ENCODE measurements at places on chromosomes 1 and 21. TPM values are rescaled to one million over a fixed set of nuclear protein-coding genes. Genes with fewer than 3 reads are reported as not detected.

DNA sequence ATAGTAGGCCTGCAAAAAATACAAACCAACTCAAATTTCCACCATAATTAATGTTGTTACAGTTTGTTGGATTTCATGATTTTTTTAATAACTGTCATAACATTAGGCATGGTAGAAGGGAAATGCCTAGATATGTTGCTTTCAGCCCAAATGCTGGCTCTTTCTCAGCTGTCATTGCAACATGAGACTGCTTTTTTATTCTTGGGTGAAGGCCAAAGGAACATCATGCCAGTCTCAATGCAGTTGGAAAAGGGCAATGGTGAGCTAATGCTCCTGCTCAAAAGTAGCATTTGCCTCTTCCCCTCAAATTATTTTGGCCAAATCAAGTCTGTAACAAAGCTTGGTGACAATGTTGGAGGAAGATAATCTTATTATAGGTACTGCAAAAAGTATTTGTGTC lies 877.7 kb upstream of the PRMT6 start:
- no peak overlapping the region for H3K27ac ChIP-seq
- H3K27me3 ChIP-seq: no peaks in the 10 kb centered on the region
- H3K4me3 ChIP-seq: no peak overlapping the region
- no peak for DNase-seq
- H3K4me1 ChIP-seq: no peaks in the 10 kb centered on the region
- H3K36me3 ChIP-seq: no peaks in the 10 kb centered on the region

The C1orf146 gene
- total RNA-seq: not detected

- H3K36me3 ChIP-seq: no peaks in the 10 kb centered on the region
- peaks cover 8% of the 10 kb centered on the region for H3K4me1 ChIP-seq
- H3K27ac ChIP-seq: peak overlapping the region; percentile 98
- no peaks in the 10 kb centered on the region for H3K27me3 ChIP-seq
- H3K4me3 ChIP-seq: peak overlapping the region; percentile 58
Measured at GRCh38 chr1:226702318-226702956, 36.6 kb downstream of the ITPKB start.

GRCh38 chr1:189859385-189859977 lies 618.2 kb downstream of the BRINP3 start:
- H3K4me3 ChIP-seq: no peak overlapping the region
- H3K27ac ChIP-seq: no peak overlapping the region
- no peaks in the 10 kb centered on the region for H3K36me3 ChIP-seq
- no peaks in the 10 kb centered on the region for H3K4me1 ChIP-seq
- no peak for DNase-seq

DNA sequence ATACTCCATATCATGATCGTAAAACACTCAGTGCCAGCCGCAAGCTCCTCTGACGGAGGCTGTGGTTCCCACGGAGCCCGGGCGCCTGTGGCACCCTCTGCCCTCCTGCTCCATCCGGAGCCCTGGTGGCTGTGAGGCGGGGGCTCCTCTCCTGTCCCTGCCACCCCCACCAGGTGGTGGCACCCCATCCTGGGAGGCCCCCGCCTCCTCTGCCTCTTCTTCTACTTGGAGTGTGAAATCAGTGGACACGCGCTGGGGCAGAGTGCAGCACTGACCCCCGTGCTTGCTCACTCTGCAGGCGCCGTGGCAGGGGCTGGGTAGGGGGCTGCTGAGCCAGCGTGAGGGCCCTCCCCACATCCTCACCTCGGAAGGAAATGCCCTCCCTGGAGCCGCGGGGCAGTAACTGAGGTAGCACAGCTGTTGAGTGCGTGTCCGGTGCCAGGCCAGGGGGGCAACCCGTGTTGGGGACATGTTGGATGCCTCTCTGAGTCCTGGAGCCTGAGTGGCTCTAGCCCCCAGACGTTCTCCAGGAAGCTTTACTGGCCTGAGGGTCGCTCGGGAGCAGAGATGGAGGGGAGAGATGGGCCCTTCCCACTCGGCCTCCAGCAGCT lies 58.7 kb upstream of the ABCG1 start:
- no peak overlapping the region for H3K27ac ChIP-seq
- H3K4me3 ChIP-seq: no peak overlapping the region
- H3K4me1 ChIP-seq: no peaks in the 10 kb centered on the region
- no peaks in the 10 kb centered on the region for H3K36me3 ChIP-seq

DNA sequence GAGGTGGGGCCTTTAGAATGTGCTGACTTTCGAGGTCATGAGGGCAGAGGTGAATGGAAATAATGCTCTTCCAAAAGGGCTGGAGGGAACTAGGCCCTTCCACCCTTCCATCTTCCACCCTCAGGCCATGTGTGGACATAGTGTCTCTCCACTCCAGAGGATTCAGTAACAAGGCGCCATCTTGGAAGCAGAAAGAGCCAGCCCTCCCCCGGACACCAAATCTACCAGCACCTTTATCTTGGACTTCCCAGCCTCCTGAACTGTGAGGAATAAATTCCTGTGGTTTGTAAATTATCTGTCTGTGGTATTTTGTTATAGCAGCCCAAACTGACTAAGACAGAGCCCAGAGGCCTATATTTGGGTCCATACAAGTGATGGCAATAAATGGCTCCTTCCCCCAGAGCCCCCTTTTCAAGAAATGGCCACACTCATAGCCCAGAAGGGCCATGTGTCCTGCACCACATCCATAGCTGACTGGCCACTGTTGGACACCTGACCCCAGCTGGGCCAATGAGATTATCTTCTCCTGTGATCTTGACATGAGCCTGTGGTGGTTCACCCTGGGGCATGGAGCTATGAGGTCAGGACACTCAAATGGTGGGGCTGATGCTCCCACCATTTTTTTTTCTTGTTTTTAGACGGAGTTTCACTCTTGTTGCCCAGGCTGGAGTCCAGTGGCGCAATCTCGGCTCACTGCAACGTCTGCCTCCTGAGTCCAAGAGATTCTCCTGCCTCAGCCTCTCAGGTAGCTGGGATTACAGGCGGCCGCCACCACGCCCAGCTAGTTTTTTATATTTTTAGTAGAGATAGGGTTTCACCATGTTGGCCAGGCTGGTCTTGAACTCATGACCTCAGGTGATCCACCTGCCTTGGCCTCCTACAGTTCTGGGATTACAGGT lies 114.9 kb downstream of the RRAGC start:
- DNase-seq: no peak
- H3K36me3 ChIP-seq: no peaks in the 10 kb centered on the region
- H3K27me3 ChIP-seq: no peaks in the 10 kb centered on the region
- H3K4me3 ChIP-seq: no peak overlapping the region
- H3K4me1 ChIP-seq: no peaks in the 10 kb centered on the region
- H3K27ac ChIP-seq: no peak overlapping the region

The COA7 gene
- total RNA-seq: 7.2 TPM

DNA sequence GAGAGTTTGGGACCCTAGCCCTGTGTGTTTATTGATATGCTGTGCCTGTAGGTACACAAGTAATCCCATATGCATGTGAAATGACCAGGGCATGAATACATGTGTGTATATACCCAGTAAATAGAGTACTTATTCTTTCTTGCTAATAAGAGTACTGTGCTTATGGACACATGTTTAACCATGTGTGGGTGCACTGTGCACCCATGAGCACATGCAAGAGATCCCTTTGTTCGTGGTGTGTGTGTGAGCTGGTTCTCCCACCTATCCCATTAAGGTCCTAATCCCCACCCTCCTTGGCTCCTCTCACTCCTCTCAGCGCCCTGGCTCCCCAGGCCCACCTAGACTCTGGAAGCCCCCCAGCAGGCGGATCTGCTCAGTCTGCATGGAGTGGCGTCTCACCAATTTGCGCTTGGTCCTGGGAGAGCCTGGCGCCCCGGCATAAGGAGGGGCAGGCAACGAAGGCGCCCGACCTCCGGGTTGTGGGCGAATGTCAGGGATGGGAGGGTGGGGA lies 2.2 kb upstream of the LIX1L start:
- no peaks in the 10 kb centered on the region for H3K36me3 ChIP-seq
- H3K4me3 ChIP-seq: peak overlapping the region; percentile 22
- H3K4me1 ChIP-seq: peaks cover 7% of the 10 kb centered on the region
- H3K27ac ChIP-seq: no peak overlapping the region
- no peaks in the 10 kb centered on the region for H3K27me3 ChIP-seq

The TRIM63 gene
- 0.09 TPM for total RNA-seq

GRCh38 chr21:43783098-43783700 lies 6.2 kb upstream of the RRP1 start:
- H3K36me3 ChIP-seq: no peaks in the 10 kb centered on the region
- no peak overlapping the region for H3K27ac ChIP-seq
- no peak overlapping the region for H3K4me3 ChIP-seq
- no peaks in the 10 kb centered on the region for H3K27me3 ChIP-seq
